Activated T-helper 1 cell treated with anti-CD3 and anti-CD28 coated beads, Interleukin-2, amount 50 U/mL, for 16 hours (primary cell): ENCODE measurements at places on chromosomes 7 and 10.

DNA sequence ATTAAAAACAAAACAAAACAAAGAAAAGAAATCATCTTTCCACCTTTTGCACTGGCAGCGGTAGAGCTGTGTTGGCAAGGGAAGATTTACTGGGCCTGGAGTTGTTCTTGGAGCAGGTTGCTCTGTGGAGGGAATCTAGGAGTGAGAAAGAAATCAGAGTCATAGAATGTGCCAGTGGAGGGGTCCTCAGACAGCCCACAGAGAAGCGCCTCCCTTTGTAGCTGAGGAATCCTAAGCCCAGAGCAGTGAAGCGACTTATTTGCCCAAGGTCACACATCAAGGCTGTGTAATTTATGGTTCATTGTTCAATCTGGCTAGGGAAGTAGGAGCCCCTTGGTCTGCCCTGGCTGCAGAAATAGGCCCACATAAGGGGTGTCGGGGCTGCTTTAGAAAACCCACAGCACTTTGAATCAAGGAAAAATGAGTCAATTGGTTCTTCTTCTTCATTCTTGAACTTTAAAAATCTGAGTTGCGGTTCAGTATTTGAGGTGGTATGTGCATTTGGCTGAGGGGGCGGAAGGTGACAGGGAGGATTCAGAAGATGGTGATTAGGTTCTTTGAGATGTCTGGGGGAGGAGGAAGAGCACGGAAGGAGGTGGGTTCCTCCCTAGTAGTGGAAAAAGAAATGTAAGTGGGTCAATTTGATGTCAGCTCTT is 253.7 kb downstream of the PTEN start:
- no peak for DNase-seq

DNA sequence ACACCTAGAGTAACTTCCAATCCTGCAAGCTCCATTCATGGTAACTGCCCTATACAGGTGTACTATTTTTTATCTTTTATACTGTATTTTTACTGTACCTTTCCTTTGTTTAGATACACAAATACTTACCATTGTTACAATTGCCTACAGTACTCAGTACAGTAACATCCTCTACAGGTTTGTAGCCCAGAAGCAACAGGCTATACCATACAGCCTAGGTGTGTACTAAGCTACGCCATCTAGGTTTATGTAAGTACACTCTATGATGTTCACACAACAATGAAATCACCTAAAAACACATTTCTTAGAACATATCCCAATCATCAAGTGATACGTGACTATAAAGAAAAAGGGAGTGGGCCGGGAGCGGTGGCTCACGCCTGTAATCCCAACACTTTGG is 53.1 kb upstream of the SLIT1 start:
- DNase-seq: no peak

- no peak for DNase-seq
Measured at GRCh38 chr7:150566572-150566971, 618 bp upstream of the GIMAP4 start.

- DNase-seq: no peak
Measured at GRCh38 chr10:91511549-91512330, 101.6 kb downstream of the HECTD2 start.

DNA sequence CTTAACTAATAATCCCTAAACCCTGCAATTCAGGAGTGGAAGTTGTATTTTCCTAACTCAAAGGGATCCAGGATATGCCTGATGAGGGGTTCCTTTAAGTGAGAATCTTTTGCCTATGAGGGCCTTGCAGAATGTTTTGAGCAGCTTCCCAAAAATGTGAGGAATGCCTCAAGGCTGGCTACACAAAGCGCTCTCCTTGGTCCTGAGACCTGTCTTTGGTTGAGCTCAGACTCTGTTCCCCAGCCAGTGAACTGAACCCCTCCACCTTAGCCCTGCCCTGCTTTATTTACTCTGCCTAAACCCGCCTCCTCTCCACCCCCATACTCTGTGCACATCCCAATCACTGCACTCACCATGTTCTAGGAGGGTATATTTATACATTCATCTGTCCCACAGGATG is 108.6 kb downstream of the NRCAM start:
- DNase-seq: no peak

DNA sequence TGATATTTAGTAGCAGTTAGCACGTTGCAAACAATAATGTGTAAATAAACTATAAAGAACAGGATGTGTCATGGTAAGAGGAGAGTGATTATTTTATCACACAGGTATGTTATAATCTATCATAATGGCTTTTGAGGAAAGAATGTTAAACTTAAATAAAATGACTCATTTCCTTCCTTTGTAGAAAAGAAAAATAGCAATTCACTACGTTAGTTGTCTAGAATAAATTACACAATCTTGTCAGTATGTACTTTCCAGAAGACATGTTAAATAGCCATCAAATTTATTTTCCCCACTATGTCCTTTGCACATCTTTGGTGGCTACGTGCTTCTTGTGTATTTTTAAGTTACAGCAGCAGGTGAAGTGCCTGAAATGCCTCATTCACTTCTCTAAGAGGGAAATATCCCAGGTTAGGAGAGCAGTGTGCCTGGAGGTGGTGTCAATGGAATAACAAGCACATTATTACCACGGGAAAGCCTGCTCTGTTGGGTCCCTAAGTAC is 133.8 kb downstream of the SEMA3A start:
- no peak for DNase-seq

DNA sequence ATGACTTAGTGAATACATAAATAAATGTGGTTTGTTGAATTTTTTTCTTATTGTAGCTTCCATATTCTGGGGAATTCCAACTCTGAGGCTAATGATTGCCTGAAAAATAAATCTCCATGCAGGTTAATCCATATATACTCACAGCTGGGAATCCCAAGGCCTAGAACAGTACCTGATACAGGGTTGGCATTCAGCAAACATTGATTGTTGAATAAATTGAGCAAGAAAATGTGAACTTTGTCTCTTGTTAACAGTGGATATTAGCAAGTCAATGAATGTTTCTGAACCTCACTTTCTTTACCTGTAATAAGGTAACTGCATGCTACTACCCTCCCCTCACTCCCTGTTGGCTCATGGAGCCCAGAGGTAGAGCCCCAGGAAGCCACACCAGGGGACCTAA is 253.6 kb upstream of the AOAH start:
- DNase-seq: no peak

DNA sequence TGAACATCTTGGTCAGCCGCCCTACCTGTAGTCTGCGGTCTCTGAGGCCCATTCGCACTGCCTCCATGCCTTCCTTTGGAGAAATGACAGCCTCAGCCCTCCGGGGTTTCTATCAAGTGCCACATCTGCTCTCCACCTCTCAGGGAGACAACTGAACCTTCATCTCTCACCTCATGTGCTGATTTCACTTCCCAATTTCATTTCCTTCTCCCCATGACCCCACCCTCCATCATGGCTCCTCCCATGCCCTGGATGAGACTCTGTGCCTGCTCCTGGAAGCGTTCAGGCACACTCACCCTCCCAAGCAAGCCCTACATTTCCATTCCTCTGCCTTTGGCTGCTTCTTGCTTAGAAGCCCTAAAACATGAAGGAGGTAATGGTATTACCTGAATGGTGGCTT is 7.8 kb upstream of the SCD start:
- DNase-seq: no peak

DNA sequence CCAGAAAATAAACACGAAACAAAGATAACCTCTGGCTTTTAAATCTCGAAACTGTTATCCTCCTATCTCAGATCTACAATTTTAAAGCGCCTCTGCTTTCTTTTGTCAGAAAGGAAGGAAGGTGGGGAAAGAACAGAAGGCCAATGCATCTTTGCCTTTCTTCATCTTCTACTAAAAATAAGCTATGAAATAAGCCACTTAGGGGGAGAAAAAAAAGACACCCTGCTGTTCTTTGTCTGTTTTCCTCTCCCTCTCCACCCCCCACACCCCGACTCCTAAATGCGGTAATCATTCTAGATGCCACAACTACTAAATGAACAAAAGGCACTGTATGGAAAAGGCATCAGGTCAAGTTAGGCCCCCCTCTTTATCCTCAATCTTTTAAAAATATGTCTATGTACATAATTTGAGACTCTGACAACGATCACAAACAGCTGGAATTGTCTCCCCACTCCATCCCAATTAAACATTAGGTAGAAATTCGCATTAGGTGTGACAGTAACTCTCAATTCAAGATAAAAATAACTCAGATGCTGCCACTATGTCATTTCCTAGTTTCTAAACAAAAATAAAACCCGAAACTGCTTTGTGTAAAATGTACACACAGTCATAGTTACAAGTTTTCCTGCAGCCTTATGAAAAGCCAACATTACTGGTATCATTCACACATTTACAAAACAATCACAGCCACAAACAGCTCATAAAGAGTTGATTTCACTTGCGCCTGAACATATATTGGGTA is 2.4 kb downstream of the UBE2H start:
- DNase-seq: no peak

GRCh38 chr7:130371046-130371445 is 9.2 kb upstream of the CPA1 start:
- no peak for DNase-seq
